HuH-7.5 (cell line): ENCODE measurements at places on chromosomes 1 and 21.
A peak's percentile ranks its signal among the peaks of the same experiment; 100 is the strongest.

- no peak for DNase-seq
Measured at GRCh38 chr1:28122183-28122582, 33.8 kb upstream of the EYA3 start.

DNA sequence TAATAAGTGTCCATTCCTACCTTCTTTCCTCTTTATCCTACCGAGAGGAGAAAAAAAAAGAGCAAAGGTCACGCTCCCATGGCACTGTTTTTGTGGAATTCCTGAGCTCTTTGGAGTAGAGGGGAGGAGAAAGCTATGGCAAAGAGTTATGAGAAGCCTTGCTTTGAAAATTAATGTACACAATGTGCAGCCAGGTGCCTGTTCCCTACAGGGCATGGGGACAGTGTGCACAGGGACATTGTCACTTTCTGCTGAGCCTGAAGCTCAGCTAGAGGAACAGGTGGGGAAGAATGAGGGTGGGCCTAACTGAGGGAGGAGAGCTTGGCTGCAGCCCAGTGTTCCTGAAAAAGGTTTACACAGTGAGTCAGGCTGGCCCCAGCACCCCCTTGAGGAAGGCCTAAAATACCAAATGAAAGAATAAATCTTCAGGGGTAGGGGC, 66.1 kb downstream of the PLXNA2 start:
- no peak for DNase-seq

- no peak for DNase-seq
Measured at GRCh38 chr1:225479996-225480720, 52.3 kb upstream of the LBR start.

- DNase-seq = no peak
Measured at GRCh38 chr1:117608758-117609157, 2.9 kb downstream of the TENT5C start.

DNA sequence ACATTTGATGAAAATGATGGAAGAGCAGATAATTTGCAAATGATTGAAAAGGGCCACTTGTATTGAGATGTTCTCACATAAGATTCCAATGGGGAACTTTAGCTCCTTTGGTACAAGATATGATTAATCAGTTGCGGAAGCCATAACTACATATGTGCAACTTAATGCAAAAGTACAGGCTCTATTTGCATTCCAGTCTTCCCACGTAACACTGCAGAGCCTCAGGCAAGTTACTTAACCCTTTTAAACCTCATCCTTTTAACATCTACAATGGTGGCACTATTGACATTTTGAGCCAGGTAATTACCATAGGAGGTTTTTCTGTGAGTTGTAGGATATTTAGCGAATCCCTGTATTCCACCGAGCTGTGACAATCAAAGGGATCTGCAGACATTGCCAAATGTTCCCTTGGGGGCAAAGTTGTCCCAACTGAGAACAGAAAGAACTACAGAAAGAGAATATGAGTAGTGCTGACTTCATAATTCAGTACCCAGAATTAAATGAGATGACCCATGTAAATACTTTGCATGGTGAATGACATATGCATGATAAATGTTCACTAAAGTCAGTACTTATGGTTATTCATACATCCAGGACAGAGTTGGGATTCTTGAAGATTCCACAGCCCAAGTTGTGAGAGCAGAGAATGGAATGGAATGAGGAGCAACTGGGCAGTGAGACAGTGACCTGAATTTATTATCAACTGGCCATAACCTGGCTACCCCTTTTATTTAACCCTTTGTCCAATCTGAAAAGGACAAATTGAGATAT, 62.6 kb downstream of the SPAG17 start:
- DNase-seq = no peak

DNA sequence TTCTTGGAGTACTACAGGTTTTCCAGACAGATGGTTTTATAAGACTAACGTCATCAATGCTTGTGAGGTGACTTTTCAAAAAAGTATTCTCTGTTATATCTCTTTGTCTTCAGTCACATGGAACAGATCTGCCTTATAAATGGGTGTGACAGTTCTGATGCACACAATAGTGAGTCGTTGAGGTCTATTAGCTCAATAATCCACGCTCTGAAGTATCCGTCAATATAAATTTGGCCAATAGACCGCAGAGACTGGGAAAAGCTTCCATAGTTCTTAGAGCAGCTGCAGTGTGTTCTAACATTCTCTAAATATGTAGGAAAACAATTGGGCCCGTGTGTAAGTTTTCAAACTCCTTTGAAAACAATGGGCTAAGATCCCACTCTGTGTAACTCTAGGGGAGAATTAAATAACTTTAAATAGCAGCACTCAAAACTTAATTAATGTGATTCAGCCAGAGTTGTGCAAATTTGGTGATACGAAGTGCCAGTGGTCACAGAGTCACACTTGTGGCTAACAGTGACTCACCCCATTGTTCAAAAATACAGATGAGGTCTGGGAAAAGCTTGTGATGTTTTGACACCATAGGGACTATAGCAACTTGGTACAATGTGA, 316.0 kb downstream of the LMO4 start:
- DNase-seq = no peak

- DNase-seq = no peak
Measured at GRCh38 chr1:156475568-156476500, 24.7 kb downstream of the MEF2D start.

- no peak for DNase-seq
Measured at GRCh38 chr1:178530037-178530402, 17.1 kb downstream of the TEX35 start.

DNA sequence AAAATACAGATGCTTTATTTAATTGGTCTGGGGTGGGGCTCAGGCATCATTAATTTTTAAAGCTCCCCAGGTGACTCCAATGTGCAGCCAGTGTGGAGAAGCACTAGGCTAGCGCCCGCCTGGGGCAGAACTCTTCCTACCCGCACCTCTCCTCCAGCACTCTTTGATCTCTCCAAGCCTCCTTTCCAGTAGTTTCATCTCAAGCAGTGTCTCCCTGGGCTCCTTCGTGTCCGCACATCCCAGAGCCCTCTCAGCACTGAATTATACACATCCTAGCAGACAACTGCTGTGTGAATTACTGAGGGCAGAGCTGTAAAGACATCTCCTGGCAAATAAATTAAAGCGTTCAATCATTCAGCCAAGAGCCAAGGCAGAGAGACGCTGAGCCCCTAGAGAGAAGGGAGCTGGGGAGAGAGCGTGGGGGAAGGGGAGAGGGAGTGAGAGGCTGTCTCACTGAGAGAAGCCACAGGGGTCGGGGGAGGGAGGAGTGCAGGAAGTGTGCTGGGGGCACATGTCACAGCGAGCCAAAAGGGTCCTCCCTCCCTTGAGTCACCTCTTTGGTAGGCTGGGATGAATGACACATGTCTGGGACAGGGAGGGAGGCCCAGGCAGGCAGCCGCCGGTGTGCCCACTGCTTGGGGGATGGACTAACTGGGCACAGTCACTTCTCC, 21.0 kb upstream of the PARP1 start:
- DNase-seq = no peak

DNA sequence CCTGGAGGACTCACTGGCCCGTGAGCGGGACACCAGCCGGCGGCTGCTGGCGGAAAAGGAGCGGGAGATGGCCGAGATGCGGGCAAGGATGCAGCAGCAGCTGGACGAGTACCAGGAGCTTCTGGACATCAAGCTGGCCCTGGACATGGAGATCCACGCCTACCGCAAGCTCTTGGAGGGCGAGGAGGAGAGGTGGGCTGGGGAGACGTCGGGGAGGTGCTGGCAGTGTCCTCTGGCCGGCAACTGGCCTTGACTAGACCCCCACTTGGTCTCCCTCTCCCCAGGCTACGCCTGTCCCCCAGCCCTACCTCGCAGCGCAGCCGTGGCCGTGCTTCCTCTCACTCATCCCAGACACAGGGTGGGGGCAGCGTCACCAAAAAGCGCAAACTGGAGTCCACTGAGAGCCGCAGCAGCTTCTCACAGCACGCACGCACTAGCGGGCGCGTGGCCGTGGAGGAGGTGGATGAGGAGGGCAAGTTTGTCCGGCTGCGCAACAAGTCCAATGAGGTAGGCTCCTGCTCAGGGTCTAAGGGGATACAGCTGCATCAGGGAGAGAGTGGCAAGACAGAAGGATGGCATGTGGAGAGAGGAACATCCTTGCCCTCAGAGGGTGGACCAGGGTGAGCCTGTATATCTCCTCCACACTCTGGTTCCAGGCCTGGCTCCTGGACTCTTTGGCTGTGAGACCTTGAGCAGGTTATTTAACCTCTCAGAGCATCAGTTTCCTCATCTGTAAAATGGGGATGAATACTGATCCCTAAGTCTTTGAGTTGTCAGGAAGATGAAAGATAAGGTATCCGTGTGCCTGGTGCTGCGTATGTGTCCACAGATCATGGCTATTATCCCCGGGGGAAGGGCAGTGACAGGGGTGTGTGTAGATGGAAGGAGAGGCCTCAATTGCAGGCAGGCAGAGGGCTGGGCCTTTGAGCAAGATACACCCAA, 17.2 kb upstream of the SEMA4A start:
- no peak for DNase-seq

DNA sequence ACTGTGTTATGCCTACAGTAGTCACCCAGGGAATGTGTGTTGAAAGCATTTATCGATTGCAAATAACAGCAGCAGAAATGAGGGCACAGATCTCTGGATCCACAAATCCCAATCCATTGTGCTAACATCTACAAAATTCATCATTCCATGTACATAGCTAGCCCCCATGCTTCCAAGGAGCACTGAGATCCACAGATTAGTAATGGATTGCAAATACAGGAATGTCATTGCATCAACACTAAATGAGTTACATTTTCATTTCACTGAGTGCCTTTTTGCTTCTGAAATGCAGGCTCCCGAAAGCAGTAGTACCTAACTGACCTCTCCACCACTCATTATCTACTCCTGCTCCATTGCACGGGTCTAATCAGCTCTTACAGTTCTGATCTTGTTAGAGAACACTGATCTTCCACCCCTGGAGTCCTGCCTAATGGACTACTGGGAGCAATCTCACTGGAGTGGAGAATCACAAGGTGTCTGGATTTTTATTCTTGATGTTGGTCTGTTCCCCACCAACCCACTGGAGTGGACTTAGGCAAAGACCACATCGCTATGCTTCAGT, 30.5 kb downstream of the ASTN1 start:
- no peak for DNase-seq

- no peak for DNase-seq
Measured at GRCh38 chr1:8854240-8854639, 24.2 kb downstream of the ENO1 start.

- no peak for DNase-seq
Measured at GRCh38 chr1:214327514-214327913, 46.6 kb downstream of the SMYD2 start.

DNA sequence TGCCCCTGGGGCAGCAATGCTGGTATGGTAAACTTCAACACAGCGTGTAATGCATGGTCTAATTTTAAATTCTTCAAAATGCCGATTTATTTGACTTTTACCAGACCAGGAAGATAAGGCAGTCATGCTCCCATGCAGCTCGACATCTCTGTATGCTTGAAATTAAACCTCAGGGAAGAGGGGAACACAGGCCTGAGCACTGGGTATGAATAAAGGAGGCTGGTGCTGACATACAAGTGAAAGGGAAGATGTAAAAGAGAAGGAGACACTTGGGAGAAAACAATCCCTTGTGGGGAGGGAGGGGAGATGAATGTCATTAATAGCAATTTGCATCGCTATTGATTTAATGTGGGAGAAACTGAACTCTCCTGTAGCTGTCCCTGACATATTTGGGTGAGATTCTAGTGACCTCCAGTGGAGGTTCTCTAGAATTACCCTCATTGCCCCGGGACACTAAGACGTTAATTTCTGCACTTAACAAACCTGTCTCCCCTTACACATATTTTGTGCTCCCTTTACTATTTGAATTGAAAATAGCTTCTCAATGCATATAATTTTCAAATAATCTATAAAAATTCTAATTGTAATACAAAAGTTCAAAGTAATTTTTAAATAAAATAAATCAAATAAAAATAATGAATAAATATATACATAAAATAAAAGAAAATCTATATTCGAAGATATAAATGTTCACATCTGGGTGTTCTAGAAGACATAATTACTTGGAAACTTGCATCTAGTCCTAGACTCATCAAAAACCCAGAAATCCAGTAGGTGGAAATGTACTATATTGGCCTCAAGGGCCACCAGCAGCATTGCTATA, 283.1 kb downstream of the LMX1A start:
- DNase-seq = peak; percentile 14

- DNase-seq = no peak
Measured at GRCh38 chr1:8302081-8302956, 15.6 kb upstream of the SLC45A1 start.

- DNase-seq = no peak
Measured at GRCh38 chr1:211082824-211083223, 51.1 kb downstream of the KCNH1 start.

DNA sequence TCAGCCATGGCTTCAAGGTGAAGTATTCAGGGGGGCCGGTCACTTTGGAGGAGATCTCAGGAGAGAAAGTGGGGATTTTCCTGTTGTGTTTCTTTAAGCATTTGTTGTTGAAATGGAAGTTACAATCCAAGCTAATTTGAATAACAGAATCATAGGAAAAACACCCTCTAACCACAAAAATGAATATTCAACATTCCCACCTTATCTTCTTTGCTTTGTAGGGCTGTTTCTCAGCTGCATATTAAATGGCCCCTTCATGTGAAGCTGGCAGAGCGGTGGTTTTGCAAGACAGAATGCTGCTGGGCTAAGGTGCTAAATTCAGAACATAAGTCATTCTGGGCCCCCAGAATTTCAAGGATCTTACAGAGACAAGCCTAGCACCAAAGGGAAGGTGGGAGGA, 279.0 kb downstream of the RRAGC start:
- DNase-seq = no peak

- DNase-seq = no peak
Measured at GRCh38 chr1:11334821-11335220, 61.8 kb downstream of the UBIAD1 start.

DNA sequence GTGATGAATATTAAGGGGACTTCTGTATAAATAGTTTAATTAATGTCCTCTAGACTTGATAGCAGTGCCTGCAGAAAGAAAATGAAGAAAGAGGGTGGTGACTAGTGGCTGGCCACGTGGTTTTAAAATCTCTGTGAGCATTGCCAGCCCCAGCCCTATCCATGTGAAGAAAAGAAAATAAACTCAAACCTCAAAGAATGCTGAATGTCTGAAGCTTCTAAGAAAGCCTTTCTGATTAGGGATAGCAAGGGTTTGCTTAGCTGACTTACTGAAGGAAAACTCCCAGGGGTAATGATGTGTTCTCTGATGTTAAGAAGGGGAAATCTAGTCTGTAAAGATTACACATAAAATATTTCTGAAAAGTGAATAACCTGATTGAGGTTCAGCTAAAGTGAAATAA, 31.8 kb downstream of the ADGRL2 start:
- DNase-seq = no peak

GRCh38 chr21:33940881-33941245, 25.3 kb upstream of the ATP5PO start:
- no peak for DNase-seq
